ENCODE measurements at places on chromosomes 3 and 15.

DNA sequence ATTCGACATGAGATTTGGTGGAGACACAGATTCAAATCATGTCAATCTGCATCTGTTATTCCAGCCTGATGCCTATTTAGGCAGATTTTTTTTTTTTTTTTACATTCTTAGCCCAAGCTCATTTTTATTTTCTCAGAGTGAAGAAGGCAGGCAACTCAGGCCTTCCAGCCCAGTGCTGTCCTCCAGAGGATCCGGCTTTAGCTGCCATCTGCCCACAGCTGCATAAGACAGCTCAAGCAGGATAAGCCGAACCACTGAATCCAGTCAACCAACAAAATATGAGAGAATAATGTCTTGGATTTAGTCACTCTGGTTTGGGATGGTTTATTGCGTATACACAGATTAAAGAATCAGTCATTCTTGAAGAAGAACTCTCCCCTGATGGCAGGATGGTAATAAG is 19.9 kb upstream of the COLQ start:
- H3K4me3 ChIP-seq: no peak overlapping the region
- H3K27ac ChIP-seq: no peak overlapping the region
- no peaks in the 10 kb centered on the region for H3K36me3 ChIP-seq

GRCh38 chr3:72065236-72065635 is 280.3 kb upstream of the PROK2 start:
- no peaks in the 10 kb centered on the region for H3K27me3 ChIP-seq
- no peak overlapping the region for H3K27ac ChIP-seq
- no peaks in the 10 kb centered on the region for H3K4me1 ChIP-seq
- no peak for DNase-seq

GRCh38 chr3:74561881-74562280 is 52.6 kb downstream of the CNTN3 start:
- no peaks in the 10 kb centered on the region for H3K27me3 ChIP-seq
- no peak overlapping the region for H3K27ac ChIP-seq
- no peaks in the 10 kb centered on the region for H3K4me1 ChIP-seq
- no peak overlapping the region for H3K4me3 ChIP-seq
- no peaks in the 10 kb centered on the region for H3K36me3 ChIP-seq

DNA sequence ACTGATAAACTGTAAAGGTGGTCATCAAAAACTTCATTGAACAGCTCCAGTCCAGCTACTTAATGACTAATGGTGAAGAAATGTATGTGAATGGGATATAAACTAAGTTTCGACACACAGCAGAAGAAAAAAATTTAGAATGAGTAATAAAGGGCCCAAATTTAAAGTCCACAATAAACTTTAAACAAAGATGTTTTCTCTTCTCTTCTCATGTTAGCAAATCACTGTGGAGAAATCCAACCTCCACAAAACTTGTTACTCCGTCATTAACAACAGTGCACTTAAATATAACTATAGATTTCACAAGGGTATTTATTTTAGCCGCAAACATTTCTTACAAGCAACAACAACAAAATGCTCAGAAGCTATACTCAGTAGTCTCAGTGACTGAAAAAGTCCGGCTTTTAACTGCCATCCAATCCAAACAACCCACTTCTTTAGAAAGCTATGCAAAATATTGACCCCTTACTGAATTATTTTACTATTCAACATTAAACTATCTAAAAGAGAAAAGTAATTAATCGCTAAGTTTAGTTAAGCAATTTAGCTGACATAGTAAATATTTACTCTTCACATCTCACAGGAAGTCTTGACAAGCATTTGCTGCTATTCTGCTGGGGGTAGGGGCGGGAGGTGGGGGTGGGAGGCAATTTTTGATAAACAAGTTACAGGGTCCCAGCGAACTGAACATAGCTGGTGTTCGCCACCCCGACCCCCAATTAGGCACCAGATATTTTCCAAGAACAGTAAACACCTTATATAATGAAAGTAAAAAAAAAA is 2.4 kb downstream of the IGF2BP2 start:
- peaks cover 5% of the 10 kb centered on the region for H3K36me3 ChIP-seq
- DNase-seq: no peak
- H3K27me3 ChIP-seq: no peaks in the 10 kb centered on the region
- H3K4me3 ChIP-seq: peak overlapping the region; percentile 94

DNA sequence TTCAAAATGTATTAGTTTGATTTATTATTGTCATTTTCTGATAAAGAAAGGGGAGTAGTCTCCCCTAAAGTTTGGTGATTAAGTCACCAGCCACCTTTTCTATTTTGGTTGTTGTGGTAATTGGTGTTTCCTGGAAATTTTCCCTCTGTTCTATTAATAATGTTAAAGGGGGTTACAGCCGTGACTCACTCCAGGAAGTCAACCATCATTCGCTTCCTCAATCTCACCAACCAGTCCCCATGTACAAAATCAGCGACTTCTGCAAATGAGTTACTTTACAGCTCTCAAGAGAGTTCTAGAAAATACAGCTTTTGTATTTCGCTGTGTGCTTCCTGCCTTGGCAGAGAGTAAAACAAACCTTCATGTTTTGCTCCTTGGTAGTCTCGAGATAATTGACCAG is 285.1 kb downstream of the LPP start:
- H3K27ac ChIP-seq: no peak overlapping the region
- H3K36me3 ChIP-seq: no peaks in the 10 kb centered on the region
- H3K4me3 ChIP-seq: no peak overlapping the region
- no peaks in the 10 kb centered on the region for H3K27me3 ChIP-seq

- no peaks in the 10 kb centered on the region for H3K27me3 ChIP-seq
- no peaks in the 10 kb centered on the region for H3K4me1 ChIP-seq
- H3K36me3 ChIP-seq: no peaks in the 10 kb centered on the region
These were observed 8.3 kb upstream of the SUCLG2 start for GRCh38 chr3:67662733-67663132.

DNA sequence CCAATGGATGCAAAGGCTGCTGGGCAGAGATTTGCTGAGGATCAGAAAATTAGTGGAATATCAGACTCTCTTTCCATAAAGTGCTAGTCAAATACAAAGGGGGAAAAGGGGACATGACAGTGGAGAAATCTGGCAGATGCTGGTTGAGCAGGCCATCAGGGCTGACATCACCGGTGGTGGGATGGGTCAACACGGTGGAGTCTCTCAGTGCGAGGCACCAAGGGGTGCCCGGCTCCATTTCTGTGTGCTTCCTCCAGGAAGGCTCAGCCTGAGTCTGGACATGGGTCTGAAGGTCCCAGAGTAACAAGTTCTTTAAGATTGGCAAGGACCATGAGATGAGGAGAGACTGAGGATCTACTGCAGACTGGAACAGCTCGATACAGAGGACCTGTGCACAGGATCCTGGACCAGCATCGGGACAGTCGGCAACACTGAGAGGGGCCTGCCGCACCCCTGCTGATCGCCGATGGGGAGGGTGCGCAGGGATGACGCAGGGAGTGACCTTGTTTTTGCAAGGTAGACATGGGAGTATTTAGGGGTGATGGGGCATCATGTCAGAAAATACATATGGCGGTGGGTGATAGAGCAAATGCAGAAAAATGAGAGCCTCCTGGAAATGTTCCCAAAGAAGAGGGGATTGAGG is 92.7 kb downstream of the SEC22A start:
- no peaks in the 10 kb centered on the region for H3K4me1 ChIP-seq
- H3K27ac ChIP-seq: no peak overlapping the region
- no peak overlapping the region for H3K4me3 ChIP-seq
- no peak for DNase-seq

DNA sequence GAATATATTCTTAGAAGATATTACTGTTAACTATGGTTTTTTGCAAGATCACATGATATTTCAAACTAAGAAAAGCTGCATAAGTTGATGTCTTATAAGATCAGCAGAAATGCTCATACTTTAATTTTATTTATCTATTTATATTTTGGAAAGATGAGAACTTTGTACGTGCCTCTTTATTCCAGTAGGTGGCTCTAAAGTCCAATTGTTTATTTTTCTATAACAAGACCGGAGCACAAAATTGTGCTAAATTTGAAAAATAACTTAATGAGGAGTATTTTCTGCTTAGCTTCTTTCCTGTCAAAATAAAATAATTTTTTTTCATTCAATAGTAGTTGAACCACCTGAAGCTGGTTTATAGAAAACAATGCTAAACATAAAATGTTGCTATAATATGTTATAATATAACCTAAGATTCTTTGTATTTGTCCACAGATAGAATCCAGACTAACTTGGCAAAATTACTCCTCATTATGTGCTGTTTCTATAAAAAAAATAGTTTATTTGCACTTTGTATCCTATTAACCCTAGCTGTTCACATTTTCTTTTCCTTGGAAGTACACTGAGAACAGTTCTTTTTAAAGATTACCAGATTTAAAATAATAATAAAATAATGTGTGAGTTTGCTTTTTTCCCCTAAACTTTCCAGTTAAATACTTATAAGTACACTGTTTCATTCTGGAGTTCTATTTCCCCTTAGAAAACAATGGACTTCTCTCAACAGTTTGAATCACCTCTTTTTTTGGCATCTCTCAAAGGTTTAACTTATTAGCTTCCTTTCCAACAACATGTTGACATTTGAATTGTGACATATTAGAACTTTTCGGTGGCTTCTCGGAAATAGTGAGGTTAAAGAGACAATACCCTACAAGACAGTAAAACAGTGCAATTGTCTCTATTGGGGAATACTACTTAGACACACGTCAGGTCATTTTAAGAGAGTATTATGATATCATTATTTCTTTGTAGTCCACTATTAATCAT is 530.0 kb downstream of the MECOM start:
- H3K36me3 ChIP-seq: no peaks in the 10 kb centered on the region
- no peaks in the 10 kb centered on the region for H3K27me3 ChIP-seq
- no peak for DNase-seq

GRCh38 chr3:128491941-128492670 is 895 bp downstream of the GATA2 start:
- peak overlapping the region; percentile 30 for H3K4me3 ChIP-seq
- DNase-seq: peak; percentile 81
- H3K27ac ChIP-seq: no peak overlapping the region
- H3K36me3 ChIP-seq: no peaks in the 10 kb centered on the region
- peaks cover 100% of the 10 kb centered on the region for H3K27me3 ChIP-seq

DNA sequence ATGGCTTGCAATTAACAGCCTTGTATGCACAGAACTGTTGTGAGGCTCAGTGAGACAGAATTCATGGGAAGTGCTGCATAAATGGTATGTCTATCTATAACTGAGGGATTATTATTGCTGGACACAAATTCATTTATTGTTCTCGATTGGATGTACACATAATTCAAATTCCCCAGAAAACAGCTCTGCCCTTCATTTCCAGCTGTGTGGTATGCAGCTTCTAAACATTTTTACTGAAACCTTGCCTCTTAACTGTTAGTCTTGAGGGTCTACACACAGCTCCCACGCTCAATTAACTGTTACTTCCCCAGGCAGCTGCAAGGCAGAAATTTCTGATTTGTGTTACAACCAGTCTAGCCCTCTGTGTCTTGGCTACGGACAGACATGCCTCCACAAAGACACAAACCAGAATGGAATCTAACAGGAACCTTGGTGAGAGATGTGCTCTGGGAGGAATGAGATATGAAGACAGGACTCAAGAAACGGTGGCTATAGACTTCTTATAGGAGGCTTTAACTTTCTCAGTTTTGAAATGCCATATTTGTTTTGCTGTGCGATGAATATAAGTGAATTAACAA is 139.7 kb upstream of the TBL1XR1 start:
- no peaks in the 10 kb centered on the region for H3K4me1 ChIP-seq
- H3K27me3 ChIP-seq: no peaks in the 10 kb centered on the region
- H3K27ac ChIP-seq: no peak overlapping the region
- H3K4me3 ChIP-seq: no peak overlapping the region
- DNase-seq: no peak
- no peaks in the 10 kb centered on the region for H3K36me3 ChIP-seq

- no peak for DNase-seq
- H3K36me3 ChIP-seq: no peaks in the 10 kb centered on the region
- H3K4me1 ChIP-seq: peaks cover 34% of the 10 kb centered on the region
- no peak overlapping the region for H3K27ac ChIP-seq
- H3K27me3 ChIP-seq: no peaks in the 10 kb centered on the region
These were observed 34.1 kb upstream of the KLF13 start for GRCh38 chr15:31292391-31293015.

GRCh38 chr3:77319711-77320110 is 279.8 kb downstream of the ROBO2 start:
- no peaks in the 10 kb centered on the region for H3K27me3 ChIP-seq
- H3K36me3 ChIP-seq: no peaks in the 10 kb centered on the region
- no peaks in the 10 kb centered on the region for H3K4me1 ChIP-seq
- H3K4me3 ChIP-seq: no peak overlapping the region

DNA sequence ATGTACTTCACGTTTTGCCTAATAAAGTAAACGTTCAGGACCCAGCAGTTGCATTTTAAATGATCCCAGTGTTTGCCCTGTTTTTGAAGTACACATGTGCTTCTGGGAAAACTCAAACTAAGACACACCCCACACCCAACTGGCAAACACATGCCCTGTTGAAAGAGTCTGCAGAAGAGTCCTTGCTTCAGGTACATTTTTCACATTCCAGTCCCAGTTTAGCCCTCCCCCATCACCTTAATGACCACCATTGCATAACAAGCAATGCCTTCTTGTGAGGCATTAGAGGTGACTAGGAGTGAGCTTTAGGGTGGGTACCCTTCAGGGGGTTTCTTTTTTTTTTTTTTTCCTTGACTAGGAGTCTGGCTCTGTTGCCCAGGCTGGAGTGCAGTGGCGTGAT is 322.3 kb downstream of the CNTN4 start:
- DNase-seq: no peak
- H3K27ac ChIP-seq: no peak overlapping the region
- H3K27me3 ChIP-seq: no peaks in the 10 kb centered on the region
- H3K4me3 ChIP-seq: no peak overlapping the region
- H3K36me3 ChIP-seq: no peaks in the 10 kb centered on the region

DNA sequence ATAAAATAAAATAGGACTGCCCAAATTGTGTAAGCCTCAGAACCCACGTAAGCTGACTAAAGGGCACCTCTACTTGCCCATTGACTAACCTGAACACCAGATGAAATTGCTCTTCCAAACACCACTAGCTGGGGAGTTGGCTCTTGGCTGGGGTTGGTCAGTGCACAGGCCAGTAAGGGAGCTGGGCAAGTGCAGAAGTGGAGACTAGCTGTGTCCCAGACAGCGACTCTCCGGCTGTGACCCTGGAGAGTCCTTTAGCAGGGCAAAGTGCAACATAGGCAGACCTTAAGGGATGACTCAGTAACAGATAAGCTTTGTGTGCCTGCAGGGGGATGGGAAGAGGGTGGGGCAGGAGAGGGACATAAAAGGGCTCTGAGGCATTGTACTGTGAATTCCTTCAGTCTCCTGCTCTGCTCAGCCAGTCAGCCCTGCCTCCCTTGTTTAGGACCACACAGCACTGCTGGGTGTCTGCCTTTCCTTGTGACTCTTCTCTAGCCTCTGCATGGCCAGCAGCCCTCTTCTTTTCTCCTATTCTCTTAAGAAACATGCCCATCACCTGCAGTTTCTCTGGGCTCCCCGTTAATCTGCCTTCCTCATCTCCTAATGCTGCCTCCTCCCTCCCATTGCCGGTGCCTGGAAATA is 13.2 kb downstream of the NR1I2 start:
- peaks cover 21% of the 10 kb centered on the region for H3K4me1 ChIP-seq
- no peaks in the 10 kb centered on the region for H3K36me3 ChIP-seq
- peak; percentile 87 for DNase-seq
- H3K27me3 ChIP-seq: no peaks in the 10 kb centered on the region
- no peak overlapping the region for H3K4me3 ChIP-seq

GRCh38 chr15:42193383-42193782 is 14.7 kb downstream of the VPS39 start:
- no peaks in the 10 kb centered on the region for H3K27me3 ChIP-seq
- H3K27ac ChIP-seq: no peak overlapping the region
- H3K4me1 ChIP-seq: no peaks in the 10 kb centered on the region
- peaks cover 12% of the 10 kb centered on the region for H3K36me3 ChIP-seq

Measured in neural progenitor cell (in vitro differentiated cells).